Cardiac fibroblast (primary cell): ENCODE measurements at places on chromosomes 3 and 15.

DNA sequence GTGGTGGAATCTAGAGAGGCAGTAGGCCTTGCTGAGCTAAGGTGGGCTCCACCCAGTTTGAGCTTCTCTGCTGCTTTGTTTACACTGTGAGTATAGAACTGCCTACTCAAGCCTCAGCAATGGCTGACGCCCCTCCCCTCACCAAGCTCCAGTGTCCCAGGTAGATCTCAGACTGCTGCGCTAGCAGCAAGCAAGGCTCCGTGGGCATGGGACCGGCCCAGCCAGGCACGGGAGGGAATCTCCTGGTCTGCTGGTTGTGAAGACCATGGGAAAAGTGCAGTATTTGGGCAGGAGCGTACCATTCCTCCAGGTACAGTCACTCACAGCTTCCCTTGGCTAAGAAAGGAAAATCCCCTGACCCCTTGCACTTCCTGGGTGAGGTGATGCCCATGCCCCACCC, 407.1 kb downstream of the ZPLD1 start:
- DNase-seq: no peak

GRCh38 chr3:24158761-24159454, 213.8 kb downstream of the NR1D2 start:
- DNase-seq: no peak

DNA sequence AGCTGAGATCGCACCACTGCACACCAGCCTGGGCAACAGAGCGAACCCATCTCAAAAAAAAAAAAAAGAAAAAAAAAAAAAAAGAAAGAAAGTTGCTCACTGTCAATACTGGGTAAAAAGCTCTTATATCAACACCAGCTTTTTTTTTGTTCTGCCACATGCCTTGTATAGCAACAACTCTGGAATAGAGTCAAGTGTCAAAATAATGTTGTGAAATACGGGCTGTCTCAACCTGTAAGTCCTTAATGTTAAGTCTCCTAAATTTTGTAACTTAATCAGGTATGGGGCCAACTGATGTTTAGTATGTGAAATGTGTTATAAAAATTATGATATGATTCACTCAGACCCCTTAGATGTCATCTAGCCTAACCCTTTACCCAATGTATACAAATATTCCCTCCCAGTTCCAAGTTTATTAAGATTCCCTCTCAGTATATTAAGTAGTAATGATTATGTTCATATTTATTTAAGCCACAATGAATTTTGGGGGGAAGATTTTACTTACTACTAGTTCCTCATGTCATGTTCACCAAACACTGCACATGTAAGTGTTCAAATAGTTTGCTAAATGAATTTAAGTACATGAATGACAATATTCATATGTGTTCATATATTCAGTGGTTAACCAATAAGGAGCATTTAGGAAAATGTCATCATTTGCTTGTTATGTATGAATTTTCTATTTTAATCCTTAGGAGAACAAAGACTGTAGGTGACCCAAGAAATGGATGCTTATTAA, 52.2 kb downstream of the GPR160 start:
- no peak for DNase-seq

GRCh38 chr3:18223571-18223970, 201.6 kb downstream of the SATB1 start:
- DNase-seq: no peak

GRCh38 chr3:108093021-108093420, 2.2 kb upstream of the CD47 start:
- no peak for DNase-seq

- DNase-seq: no peak
Measured at GRCh38 chr15:33115191-33115861, 79.2 kb downstream of the FMN1 start.

- no peak for DNase-seq
Measured at GRCh38 chr3:193843474-193844301, 250.7 kb downstream of the OPA1 start.

GRCh38 chr3:58093574-58094195, 85.5 kb downstream of the FLNB start:
- DNase-seq: peak; percentile 24

DNA sequence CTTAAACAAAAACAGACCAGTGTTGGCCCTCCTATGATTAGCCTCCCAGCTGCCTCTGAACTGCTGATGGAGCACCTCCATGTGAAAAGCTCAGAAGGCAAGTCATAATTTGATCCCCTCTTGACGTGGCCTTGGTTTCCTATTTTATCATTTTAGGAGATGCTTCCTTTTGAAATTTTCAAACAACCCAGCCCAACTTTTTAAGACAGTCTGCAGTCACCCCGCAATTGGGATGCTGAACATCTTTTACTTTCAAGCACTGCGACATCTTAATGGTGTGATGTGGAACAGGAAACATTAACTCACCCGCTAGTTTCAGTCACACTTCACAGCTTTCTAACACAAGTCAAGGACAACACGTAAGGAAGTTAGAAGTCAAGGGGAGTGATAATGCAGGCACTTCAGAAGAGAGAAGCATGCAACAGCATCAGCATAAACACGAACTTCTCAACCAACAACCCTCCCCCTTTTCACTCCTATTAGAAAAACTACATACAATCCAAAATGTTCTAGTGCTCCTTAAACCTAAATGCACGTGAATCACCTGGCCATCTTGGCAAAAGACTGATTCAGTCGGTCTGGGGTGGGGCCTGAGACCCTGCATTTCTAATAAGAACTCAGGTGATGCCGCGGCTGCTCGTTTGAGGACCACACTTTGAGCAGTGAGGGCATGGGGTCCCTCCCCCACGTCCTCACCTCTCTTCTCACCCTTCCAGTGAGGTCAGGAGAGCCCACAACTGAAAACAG, 161.5 kb downstream of the FOXP1 start:
- no peak for DNase-seq

GRCh38 chr15:55003965-55004873, 192.5 kb downstream of the RSL24D1 start:
- DNase-seq: no peak

GRCh38 chr15:83063551-83063950, 3.5 kb downstream of the BTBD1 start:
- no peak for DNase-seq

- no peak for DNase-seq
Measured at GRCh38 chr3:109445210-109445609, 107.9 kb upstream of the DPPA4 start.

- no peak for DNase-seq
Measured at GRCh38 chr15:46117071-46117470, 482.2 kb downstream of the SQOR start.

- DNase-seq: no peak
Measured at GRCh38 chr15:80699981-80700380, 4.9 kb downstream of the ABHD17C start.

DNA sequence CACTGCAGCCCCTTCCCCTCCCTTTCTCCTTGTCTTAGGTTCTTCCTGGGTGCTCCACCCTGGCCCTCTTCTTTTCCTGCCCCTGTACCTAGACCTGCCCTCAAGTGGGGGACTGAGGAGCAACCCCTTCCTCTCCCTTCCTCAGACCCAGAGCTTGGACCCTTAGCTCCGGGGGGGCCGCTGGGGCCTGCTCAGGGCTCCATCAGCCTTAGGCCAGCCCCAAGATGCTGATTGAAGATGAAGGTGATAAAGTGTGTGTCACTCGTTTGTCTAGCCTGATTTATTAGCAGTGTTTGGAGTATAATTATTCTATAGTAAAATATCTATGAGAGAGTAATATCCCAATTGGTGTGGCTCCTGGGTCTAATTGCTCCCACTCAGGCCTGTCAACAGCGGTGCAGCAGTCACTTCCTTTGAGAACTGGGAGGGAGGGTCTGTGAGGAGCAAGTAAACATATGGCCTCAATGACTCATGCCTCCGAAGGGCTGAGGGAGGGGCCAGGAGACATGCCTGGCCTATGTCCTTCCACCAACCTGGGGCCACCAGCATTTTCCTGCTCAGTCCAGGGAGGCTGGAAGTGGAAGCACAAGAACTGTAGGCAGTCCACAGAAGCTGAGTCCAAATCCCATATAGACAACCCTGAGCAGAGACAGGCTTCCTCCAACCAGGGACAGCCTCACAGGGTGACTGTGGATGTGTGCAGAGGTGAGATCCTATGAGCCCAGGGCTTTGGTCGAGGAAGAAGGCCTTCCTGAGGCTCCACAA, 123.2 kb downstream of the DNAJB8 start:
- peak; percentile 59 for DNase-seq

DNA sequence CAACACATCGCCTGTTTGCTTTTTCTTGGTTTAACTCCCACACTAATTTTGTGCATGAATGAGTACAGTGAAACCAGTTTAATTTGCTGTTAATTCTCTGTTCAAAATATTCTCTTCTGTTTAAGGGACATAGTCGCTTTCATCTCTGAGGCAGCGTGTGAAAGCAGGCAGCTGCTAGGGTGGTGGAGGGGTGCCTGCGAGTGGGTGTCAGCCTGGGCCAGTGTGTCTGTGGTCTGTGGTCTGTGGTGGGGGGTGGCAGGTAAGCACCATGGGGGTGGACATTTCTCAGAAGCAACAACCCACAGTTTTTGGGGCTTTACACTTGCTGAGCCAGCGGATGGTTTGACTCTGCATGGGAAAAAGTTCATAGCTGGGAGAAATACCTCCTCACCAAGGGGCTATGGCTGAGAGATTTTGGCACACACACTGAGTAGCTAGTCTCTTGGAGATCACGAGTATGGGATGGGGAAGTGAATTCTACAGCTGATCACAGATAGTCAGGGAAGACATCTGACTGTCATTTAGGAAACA, 109.2 kb downstream of the EPHB1 start:
- no peak for DNase-seq

- no peak for DNase-seq
Measured at GRCh38 chr3:106643684-106644161, 733.5 kb upstream of the CCDC54 start.

DNA sequence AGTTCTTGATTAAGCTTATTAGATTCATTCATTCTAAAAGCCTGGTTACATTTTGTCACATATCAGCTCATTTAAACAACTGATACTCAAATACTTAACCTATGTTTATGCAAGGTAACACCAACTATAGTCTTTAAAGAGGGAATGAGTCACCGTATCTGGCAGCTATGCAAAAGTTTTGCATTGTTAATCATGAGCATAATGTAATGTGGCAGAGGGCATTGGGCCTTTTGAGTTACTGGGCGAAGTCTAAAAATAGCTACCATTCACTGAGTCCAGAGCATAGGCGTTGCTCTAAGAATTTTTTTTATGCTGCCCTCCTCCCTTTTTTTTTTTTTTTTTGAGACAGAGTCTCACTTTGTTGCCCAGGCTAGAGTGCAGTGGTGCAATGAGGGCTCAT, 277.7 kb upstream of the ZNF717 start:
- peak; percentile 79 for DNase-seq

- peak; percentile 50 for DNase-seq
Measured at GRCh38 chr3:90241481-90241880, 1134.1 kb downstream of the EPHA3 start.

GRCh38 chr3:119352034-119352609, 57.9 kb downstream of the ARHGAP31 start:
- peak; percentile 46 for DNase-seq

- no peak for DNase-seq
Measured at GRCh38 chr3:46269556-46269955, 27.3 kb downstream of the CCR3 start.

- DNase-seq: no peak
Measured at GRCh38 chr3:124625074-124625473, 105.2 kb upstream of the UMPS start.

DNA sequence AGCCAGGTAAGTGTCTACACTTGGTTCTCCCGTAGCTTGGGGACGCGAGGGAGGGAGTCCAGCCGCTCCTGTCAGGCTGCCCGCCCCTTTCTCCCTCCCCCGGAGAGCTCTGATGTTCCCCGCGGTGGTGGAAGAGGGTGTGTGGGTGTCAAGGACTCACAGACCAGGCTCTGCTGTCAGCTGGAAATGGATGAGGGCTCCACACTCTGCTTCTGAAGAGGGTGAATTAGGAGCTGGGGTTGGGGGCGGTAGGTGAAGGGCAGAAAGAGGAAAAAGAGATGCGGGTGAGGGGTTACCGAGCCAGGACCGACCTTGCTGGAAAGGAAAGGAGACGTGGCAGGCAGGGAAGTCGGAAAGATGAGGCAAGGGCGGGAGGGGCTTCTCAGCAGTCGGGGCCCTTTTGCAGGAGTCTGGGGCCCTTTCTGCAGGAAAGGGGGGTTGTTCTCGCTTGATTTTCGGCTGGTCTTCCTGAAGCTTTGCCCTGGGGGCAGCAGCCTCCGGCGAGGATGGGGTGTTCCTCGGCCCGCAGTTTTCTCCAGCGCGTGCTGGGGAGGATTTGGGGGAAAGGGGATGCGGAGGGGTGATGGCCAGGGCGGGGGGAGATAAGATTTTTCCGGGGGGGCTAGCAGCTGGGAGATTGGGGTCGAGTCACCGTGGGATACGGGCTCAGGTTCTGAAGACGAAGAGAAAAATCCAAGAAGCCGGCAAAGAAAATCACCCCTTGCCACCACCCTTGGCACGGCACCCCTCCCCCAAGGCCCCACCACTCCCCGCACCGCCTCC, 602 bp upstream of the BAHD1 start:
- DNase-seq: no peak

DNA sequence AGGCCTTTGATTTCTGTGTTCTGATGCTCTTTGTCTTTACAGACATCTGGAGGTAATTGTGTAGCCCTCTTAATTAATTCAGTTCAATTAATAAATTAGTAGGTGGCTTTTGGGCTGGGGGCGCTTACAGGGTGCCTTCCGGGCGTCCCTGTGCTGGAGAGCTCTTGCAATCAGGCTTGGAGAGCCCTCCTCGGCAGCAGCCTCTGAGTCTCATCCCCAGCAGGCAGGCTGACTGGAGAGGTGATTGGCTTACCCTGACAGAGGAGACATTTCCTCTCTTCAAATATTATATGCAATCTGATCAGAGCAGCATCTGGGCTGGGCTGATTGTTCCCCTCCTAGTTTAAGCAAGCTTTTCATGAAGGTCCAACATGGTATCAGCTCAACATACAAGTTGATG, 250.7 kb downstream of the LPP start:
- DNase-seq: no peak

DNA sequence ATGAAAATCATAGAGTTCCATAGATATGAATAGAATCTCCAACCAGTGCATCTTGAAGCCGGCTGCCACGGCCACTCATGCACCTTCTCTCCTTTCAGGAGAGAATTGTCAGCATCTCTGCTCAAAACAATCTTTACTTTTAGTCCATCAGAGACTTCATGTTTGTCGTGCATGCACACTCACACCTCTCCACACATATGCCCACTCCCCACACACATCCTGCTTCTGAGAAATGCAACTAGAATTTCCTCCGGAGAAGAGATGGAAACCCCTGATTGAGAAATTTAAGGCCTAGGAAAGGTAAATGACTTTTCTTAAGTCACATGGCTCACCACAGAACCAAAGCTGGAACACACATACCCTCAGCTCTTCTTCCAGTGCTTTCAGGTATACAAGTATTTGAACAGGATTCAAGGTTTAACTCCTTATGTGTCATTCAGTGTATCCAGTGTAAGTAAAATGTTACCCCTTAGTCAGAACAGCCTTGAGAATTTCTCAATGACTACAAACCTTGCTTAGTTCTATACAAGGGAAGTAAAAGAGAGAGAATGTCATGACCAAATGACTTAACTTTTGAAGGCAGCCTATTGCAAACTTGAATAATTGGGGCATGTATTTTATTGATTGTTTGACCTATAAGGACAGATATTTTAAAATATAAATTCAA, 69.1 kb upstream of the TSEN2 start:
- no peak for DNase-seq
